Activated CD8-positive, alpha-beta memory T cell treated with anti-CD3 and anti-CD28 coated beads for 1 hour (primary cell): ENCODE measurements at places on chromosomes 1 and 21.

- no peak for DNase-seq
These were observed 51.8 kb downstream of the FBXO42 start for GRCh38 chr1:16300436-16300835.

DNA sequence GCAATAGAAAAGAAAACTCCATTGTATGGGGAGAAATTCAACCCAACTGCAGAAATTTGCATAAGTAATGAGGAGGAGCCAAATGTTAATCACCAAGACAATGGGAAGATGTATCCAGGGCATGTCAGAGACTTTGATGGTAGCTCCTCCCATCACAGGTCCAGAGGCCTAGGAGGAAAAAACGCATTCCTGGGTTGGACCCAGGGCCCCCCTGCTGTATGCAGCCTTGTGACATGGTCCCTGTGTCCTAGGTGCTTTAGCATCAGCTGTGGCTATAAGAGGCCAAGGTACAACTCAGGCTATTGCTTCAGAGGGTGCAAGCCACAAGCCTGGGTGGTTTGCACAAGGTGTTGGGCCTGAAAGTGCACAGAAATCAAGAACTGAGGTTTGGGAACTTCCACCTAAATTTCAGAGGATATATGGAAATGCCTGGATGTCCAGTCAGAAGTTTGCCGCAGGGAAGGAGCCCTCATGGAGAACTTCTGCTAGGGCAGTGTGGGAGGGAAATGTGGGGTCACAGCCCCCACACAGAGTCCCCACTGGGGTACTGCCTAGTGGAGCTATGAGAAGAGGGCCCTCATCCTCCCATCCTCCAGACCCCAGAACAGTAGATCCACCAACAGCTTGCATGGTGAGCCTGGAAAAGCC is 162.3 kb downstream of the TGFB2 start:
- DNase-seq = no peak

DNA sequence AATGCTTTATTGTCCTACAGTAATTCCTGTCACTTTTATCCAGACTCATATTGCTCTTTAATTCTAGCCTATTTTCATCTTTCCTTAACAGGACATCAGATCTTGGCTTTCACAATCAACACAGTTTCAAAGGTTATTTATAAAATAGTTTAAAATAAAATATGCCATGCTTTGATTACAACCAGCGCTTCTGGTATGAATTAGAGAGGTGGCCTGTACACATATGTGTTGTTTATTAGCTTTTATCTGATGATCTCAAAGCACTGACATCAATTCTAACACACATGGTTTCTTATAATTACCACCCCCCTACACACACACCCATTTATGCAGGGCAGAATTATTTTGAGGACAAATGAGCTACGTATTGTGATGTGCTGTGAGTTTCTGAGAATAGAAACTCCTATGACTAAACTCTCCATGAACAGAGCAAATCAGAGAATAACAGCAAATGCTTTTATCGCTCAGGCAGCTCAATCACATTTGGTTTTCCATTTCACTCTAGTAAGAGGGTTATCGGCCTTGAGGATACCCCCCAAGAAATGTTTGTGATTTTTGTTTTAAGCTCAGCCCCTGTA is 18.0 kb downstream of the CD247 start:
- no peak for DNase-seq

DNA sequence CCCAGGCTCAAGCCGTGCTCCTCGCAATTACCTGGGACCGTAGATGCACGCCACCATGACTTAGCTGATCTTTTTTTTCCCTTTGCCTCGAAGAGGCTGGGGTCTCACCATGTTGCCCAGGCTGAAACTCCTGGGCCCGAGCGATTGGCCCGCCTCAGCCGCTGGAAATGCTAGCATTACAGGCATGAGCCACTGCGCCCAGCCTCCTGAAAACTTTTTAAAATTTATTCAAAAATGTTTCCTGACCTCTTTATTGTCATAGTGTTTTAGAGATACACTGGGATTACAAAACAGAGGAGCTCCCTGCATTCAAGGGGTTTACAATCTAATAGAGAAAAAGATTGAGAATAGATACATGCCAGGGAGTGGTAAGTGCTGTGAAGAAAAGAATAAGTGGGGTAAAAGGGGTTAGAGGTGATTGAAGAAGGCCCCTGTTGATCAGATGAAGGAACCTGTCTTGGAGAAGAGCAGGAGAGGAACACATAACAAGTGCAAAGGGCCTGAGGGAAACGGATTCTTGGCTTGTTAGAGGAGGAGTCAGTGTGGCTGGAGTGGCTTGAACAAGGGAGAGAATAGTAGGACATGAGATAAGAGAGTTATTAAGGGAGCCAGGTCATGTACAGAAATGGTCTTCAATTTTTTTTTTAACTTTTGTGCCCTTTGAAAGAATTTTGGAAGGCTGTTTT is 1.7 kb upstream of the TRIM33 start:
- DNase-seq = no peak

DNA sequence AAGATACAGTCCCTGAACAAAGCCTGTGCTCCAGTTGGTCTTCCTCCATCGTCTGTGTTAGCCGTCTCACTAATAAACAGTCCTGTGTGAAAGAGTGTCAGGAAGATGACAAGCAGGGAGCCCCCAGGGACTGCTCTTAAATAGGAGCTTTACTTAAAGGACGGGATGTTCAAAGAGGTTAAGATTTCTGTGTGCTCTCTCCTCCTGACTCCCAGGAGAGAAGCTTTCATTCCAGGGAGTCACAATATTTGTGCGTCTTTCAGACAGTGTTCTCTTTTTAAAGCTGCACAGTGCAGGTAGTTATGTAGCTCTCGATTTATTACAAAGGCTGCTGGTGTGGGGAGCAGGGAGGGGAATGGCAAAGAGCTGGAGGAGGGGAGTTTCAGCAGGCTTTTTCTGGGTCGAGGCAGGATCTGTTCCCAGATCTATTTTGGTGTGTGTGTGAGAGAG is 43.5 kb downstream of the STYXL2 start:
- no peak for DNase-seq

GRCh38 chr1:202862679-202863560 is 26.0 kb downstream of the RABIF start:
- DNase-seq = no peak

GRCh38 chr1:59431566-59432294 is 134.8 kb downstream of the FGGY start:
- no peak for DNase-seq

DNA sequence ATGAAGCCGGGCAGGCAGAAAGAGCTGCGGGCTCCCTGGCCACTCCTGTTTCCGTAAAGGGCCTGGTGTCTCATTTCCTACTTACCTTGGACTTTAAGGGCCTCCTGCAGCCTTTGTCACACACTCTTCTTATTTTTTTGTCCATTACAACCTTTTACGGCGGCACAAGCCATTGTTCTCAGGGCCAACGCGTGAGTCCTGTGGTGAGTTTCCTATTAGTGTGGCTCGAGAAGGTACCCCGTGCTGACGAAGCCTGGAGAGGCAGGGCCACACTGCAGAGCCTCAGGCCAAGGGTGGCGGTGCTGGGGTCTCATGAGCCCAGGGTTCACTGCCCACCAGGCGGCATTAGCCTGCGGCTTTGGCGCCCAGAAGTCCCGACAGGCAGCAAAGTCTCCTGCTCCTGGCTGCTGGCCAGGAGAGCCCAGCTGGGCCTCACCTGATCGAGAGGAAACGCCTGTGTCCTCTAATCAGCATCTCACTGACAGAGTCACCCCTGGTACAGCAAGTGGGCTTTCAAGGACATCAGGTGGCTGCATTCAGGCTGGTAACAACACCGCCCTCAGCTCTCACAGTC is 62.0 kb downstream of the SIK1 start:
- no peak for DNase-seq

DNA sequence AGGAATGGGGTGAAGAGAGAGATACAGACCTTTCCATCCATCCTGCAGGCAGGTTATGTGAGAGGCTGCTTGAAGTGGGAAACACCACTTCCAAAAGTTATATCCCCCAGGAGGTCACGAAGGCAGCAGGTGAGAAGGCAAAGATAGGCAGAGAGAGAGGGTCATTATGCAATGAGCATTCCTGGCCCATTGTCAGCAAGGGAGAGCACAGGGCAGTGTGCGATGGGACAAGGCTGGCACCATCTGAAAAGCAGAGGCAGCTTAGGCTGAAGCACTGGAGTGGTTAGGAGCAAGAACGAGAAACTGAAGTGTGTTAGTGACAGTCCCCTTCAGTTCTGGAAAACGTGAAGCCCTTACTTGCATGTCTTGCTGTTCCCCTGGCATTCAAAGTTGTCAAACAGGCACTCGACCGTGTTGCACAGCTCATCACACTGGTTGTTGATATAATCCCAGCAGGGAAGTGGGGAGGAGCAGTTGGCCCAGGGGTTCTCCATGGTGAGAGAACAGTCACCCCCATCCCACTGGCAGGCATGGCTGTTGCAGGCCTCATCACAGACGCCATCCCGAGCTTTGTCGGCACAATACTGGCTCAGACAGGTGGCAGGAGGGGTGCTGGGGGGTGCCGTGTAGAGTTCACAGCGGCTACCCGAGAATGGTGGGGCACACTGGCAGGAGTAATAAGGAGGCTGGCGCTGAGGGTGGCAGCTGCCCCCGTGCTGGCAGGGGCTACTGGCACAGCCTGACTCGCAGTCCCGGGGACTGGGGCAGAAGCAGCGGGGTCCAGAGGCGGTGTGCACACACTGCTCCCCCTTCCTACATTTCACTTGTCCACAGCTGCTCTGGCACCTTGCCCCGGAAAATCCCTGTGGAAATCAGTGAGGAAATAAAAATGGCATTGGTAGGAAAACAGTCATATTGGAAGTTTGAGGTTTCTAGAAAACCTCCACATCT is 28.9 kb upstream of the ADAM30 start:
- no peak for DNase-seq

DNA sequence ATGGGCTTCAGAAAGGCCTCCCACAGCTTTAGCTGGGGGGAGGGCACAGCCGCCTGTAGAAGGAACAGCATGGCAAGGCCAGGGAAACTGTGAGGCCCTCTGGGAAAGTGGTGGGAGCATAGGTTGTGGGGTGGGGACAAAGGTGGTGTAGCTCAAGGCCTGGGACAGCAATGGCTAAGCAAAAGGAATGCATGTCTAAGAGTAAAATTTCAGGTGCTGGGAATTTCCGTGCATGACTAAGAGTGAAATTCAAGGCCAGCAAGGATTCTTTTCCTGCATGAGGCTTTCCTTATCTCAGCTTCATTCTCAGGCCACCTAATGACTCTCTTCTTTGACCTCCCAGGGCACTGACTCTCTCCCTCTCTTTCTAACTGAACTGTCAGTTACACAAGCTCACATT is 86.5 kb upstream of the WNT4 start:
- DNase-seq = no peak

- DNase-seq = no peak
These were observed 14.3 kb upstream of the KCNA10 start for GRCh38 chr1:110533230-110533629.

DNA sequence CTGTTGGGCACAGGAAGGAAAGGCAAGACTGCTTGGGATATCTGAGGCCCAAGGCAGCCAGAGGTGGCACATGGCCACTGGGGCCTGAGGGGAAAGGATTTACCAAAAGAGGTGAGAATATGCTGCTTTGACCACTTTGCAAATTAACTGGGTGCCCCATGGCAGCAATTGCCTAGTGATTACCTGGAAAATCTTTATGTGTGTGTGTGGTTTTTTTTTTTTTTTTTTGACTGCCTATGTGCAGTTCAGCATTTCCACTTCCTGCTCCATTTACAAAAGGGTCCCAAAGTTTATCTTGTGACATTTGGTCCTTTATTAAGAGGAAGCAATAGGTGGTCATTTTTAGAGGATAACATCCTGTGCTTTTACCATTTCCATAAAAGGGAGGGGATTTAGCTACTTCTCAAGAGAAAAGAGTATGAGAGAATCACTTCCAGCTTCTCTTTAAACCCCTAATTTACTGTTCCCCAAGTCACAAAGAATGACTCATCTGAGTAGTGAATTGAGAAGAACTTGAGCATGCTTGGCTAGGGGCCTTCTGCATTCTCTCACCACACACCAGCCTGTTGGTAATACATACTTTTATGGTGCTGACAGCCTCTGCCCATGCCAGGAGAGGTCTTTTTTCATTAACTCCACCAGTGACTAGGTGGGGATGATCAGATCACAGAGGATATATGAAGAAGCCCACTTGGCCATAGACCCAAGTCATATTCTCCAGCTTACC is 52.1 kb downstream of the SYDE2 start:
- no peak for DNase-seq

DNA sequence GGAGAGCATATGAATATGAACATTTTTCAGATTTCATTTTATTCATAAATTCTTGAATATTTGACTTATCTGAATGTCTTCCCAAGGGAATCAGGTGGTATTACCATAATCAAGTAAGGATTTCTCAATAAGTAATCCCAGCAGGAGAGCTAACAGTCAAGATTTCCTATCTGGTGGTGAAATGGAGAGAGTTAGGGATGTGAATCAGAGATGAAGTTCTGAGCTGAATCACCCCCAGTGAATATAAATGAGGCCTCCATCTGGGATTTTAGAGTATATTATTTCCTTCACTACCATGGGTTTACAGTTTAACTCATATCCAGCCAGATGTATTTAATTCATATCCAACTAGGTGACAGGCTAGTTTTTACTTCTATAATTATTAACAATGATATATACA is 61.5 kb upstream of the RGS2 start:
- no peak for DNase-seq

- DNase-seq = no peak
These were observed 2.0 kb downstream of the GLUL start for GRCh38 chr1:182389619-182390047.

- no peak for DNase-seq
These were observed 46.0 kb downstream of the IARS2 start for GRCh38 chr1:220139966-220140365.

DNA sequence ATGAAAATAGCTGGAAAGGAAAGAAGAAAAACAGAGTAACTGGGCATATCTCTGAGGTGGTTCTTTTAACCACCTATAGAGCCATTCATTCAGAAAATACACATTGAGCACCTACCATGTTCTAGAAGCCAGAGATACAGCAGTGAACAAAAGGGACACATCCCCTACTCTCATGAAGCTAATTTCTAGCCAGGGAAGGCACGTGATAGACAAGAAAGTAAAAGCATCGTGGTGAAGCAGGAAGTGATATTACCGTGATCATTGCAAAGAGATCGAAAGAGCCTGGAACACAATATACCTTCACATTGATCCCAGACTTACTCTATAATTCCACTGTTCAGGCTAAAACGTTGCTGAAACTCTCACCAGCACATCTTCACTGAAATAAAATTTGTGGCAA is 76.0 kb downstream of the TIAM1 start:
- no peak for DNase-seq

GRCh38 chr21:18810136-18810535 is 406.6 kb upstream of the TMPRSS15 start:
- no peak for DNase-seq

GRCh38 chr21:35705237-35705887 is 355.0 kb downstream of the SETD4 start:
- DNase-seq = no peak

GRCh38 chr1:113804421-113805255 is 7.6 kb downstream of the RSBN1 start:
- DNase-seq = no peak

- DNase-seq = no peak
These were observed 23.9 kb upstream of the FAAH start for GRCh38 chr1:46370214-46370633.

GRCh38 chr1:164703463-164703862 is 144.5 kb downstream of the PBX1 start:
- no peak for DNase-seq
